ENCODE measurements at places on chromosomes 2 and 18. TPM values are rescaled to one million over a fixed set of nuclear protein-coding genes. Genes with fewer than 3 reads are reported as not detected.

KIF5C gene
- total RNA-seq: 1.1 TPM

SERPINB12 gene
- total RNA-seq: not detected

SOX11 gene
- total RNA-seq: 0.29 TPM

ZEB2 gene
- total RNA-seq: 146 TPM

SCN7A gene
- 23.0 TPM for total RNA-seq

SLC4A3 gene
- total RNA-seq: 344 TPM

CCDC150 gene
- total RNA-seq: 0.94 TPM
